ENCODE measurements at places on chromosomes 11 and 22.

DNA sequence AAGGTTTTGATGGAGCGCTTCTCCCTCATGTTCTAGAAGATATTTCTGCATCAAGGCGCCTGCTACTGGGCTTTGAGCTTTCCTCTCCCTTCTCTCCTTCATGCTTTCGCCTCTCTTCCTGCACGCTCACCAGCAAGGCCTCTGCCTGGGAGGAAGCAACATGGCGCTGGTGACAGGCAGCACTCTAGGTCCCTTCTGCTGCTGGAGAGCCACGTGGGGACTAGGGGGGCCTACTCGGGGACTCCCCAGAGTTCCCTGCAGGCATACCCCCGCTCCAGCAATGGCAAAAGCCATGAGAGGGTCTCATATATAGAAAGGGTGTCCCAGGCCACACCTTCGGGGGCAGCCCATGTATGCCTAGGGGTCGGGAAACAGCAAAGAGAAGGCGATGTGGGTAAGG lies 49.7 kb downstream of the GRIK4 start:
- no peak for DNase-seq

DNA sequence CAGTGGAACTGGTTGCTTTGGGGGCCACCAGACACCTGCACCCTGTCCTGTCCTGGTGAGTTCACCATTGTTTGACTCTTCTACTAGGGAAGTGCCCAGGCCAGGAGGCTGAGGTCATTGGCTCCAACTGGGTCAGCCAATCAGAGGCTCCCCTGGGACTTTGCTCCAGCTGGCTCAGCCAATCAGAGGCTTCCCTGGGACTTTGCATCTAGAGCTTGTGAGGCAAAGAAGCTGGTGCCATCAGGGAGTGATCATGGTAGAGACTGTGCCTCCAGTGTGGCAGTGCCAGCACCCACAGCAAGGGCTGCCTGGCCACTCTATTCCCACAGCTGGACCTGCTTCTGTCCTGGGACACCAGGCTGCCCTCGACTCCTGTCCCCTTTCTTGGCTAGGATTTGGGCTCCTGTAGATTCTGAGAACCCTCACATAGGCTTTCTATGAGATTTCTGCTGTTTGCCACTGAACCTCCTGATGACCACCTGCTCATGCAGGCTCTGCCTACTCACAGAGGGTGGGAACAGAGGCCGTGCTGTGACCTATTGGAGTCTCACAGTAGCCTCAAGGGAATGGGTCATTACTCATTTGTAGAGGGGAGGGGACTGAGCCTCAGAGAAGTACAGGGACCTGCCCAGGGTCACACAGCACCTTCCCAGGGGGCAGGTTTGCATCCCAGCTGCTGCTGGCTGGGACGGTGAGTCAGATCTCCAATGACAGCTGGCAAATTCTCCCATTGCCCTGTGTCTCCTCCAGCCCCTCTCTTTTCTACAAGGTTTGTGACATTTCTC lies 59.2 kb upstream of the SHISAL1 start:
- no peak for DNase-seq

DNA sequence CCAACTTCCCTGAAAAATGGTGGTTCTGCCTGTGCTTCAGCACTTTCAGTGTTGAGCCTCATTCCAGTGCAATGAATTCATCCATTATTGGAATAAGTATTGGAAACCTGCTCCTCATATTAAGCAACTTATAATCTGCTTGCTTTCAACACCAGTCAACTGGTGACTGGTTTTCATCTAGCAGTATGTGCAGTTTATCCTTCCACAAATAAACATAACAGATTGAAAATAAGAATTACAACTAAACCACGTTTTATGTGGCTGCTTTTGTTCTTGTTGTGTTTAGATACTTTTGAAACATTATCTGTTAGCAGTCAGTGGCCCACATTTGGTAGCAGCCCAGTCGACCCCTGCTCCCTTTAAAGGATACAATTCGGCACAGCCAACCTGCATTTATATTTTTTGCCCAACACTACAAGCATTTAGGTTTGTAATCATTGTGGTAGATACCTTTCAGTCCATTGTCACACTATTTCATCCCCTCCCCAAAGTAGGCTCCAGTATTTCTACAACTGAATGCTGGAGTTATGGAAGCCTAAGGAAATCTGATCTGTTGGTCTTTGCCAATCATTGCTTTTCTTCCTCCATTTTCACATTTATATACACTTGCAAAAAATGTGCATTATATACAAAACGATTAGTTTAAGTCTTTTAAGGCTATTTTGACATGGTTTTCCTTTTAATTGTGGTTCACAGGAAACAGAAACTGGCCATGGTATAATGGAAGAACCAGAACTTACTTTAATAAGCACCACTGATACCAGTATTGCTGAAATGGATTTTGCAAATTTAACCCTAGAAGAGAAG lies 13.1 kb downstream of the TAF1D start:
- peak; percentile 27 for DNase-seq

- DNase-seq, result no peak
Measured at GRCh38 chr11:130388607-130389205, 39.7 kb downstream of the ADAMTS8 start.

DNA sequence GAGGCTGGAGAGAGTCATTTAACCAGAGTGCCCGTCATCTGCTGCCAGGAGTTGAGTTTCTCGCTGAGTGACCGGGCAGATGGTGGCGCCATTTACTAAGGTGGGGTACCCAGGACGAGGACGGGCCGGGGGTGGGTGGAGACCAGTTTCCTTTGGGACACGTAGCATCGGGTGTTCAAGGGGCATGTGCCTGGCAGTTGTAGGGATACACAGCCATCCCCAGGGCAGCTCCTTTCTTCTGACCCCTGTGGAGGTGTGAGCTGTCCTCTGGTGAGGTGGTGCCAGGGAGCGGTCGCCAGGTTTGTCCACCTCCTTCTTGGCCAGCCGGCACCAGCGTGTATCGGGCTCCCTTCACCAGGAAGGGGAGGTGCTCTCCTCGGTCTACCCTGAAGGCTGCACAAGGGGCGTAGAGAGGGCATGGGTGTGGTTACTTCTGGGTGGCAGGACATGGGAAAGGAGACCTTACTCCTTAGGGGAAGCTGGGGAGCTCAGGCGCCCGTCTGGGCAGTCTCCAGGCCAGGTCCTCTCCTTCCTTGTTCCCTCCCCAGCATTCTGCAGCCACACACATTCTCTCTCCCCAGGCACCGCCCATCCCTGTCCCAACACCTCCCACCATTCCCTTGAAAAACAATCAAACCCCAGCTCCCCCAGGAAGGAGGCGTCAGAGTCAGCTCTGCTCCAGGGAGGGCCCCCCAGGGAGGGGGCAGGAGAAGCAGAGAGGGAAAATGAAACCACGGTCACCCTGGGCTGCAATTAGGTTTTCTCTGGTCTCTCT lies 10.3 kb upstream of the MB start:
- peak; percentile 68 for DNase-seq

- DNase-seq, result peak; percentile 21
Measured at GRCh38 chr22:43114958-43115357, 4.4 kb downstream of the BIK start.

Measured in Kasumi-1 (cell line).